ENCODE measurements at places on chromosomes 6 and 20.
A peak's percentile ranks its signal among the peaks of the same experiment; 100 is the strongest.

- DNase-seq = peak; percentile 25
Measured at GRCh38 chr6:91865889-91866288, 1279.0 kb upstream of the MAP3K7 start.

GRCh38 chr6:6560909-6561308, 27.6 kb upstream of the LY86 start:
- DNase-seq = peak; percentile 71

- DNase-seq = no peak
Measured at GRCh38 chr6:38749473-38749872, 34.4 kb downstream of the DNAH8 start.

GRCh38 chr6:31737991-31738979, 1.5 kb upstream of the MSH5 start:
- DNase-seq = peak; percentile 97

DNA sequence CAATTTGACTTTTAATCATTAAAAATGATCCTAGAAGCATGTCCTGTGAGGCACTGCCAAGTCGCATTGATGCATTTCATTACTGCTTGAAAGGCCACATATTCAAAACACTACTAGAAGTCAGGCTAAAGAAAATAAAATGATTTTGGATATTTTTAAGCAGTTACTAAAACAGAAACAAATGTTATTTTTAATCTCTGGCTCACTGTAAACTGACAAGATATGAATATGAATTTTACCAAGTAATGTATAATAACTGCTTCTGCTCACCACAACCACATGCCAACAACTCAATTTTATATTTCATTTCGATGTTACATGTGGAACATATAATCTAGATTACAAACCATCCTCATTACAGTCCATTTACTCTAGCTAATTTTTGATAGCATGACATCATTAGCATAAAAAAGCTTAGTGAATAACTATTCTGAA, 90.6 kb downstream of the ATXN1 start:
- no peak for DNase-seq

DNA sequence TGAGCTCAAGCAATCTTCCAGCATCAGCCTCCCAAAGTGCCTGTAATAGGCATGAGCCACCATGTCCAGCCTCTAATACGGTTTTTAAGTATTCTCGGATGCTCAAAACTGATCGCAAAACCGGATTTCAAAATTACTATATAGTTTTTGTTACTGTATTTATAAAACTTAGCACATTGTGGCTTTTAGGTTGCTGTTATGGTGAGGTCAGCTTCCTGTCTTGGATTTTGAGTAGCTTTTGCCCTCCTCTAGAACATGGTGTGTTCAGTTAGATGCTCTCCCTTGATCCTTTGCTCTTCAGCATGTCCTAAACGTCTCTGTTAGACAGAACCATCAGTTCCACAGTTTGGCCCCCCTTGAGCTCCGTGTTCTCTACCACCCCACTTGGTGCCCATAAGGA, 96.2 kb downstream of the RPP40 start:
- DNase-seq = no peak

GRCh38 chr6:80605165-80605989, 498.9 kb downstream of the BCKDHB start:
- DNase-seq = peak; percentile 79

- no peak for DNase-seq
Measured at GRCh38 chr20:14497004-14497403, 159.6 kb upstream of the FLRT3 start.

GRCh38 chr6:113291751-113292445, 565.2 kb upstream of the MARCKS start:
- no peak for DNase-seq

DNA sequence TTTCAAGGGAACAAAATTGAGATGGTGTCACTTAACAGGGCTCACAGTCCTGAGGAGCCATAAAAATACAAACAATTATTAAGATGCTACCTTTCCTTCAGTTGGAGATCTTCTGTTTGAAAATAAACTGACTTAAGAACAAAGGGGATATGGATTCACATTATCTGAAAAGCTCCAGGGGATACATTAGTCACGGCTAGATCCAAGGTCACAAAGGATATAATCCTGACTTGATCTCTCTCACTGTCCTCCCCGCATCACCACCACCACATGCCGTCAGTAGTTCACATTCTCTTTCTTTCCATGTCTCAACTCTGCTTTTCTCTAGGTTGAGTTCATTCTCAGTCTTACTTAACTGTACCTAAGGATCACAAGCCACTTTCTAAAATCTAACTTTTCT, 530.4 kb upstream of the MARCKS start:
- no peak for DNase-seq

DNA sequence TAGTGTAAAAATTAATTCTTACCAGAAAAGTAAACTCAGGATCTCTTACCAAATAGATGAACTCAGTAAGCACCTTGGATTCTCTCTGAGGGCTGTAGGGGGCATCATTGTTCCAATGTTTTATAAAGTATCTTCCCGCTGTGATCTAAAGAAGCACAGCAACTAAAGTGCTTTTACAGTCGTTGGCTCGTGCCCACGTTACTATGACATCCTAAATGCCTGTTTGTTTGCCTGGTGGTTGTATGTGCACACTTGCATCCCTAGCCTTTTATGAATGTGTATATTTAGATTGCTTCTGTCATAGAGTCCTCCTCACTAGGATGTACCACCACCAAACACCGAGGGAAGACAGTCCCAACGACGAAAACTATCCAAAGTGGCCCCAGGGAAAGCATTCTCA, 34.5 kb downstream of the SLX4IP start:
- peak; percentile 85 for DNase-seq

DNA sequence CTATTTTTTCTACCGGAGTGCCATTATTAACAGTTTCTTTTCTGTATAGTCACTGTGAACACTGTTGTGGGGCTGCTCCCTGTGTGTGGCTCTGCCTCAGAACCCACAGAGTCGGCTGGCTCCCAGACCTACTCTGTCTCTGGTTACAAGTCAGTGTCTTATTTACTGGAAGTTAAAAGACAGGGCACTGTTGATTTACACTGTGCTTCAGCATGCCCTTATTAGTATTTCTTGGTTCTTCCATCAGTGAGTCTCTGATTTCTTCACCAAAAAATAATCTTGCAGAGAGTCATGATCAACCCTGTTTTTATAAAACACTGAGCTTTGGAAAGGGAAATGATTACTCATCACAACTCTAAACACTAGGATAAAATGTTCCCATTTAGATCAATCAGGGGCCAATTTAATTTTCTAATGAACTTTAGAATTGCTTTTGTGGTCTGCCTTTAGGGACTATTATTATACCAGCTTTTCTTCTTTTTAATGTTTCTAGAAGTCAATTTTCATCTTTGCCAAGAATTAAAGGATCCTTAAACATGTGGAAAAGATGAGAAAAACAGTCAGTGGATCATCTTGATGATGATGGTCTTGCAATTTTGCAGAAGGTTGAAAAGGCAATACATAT, 92.6 kb downstream of the UTRN start:
- no peak for DNase-seq

DNA sequence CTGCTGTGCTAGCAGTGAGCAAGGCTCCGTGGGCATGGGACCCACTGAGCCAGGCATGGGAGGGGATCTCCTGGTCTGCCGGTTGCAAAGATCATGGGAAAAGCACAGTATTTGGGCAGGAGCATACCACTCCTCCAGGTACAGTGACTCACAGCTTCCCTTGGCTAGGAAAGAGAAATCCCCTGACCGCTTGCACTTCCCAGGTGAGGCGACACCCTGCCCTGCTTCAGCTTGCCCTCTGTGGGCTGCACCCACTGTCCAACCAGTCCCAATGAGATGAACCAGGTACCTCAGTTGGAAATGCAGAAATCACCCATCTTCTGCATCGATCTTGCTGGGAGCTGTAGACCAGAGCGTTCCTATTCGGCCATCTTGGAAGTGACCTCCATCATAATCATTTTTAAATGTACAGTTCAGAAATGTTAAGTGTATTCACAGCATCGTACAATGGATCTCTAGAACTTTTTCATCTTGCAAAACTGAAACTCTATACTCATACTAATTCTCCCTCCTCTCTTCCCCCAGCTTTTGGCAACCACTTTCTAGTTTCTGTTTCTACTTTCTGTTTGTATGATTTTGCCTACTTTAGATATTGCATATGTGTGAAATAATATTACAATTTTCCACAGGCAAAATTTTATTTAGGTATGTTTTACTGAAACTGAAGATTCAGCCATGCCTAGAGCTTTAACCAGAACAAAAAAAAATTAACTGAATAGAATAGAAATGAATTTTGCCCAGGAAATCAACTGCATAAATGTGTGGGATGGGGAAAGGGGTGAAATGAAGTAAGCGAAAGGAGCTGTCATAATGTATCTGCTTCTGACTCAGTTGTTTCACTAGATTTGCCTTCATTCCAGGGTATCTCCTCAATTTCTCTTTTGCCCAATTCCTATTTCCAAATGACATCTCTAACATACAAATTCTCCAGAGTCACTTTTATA, 100.0 kb downstream of the RWDD2A start:
- DNase-seq = no peak

DNA sequence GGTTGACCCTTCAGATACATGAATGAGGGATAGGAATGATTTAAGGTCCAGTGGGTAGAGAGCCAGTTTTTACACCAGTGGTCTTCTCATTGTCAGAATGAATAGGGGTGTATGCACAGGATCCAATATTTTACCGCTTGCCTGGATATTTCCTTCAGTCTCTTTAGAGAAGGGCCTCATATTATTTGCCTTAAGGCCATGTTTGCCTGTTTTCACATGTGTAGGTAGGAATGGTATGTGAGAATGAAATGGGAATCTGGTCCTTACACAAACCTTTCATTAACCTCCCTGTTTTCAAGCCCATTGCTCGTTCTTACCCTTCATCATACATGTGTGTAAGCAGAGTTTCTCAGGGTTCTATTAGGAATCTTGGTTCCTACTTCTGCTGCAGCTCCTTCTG, 62.4 kb downstream of the LIN28B start:
- DNase-seq = no peak

DNA sequence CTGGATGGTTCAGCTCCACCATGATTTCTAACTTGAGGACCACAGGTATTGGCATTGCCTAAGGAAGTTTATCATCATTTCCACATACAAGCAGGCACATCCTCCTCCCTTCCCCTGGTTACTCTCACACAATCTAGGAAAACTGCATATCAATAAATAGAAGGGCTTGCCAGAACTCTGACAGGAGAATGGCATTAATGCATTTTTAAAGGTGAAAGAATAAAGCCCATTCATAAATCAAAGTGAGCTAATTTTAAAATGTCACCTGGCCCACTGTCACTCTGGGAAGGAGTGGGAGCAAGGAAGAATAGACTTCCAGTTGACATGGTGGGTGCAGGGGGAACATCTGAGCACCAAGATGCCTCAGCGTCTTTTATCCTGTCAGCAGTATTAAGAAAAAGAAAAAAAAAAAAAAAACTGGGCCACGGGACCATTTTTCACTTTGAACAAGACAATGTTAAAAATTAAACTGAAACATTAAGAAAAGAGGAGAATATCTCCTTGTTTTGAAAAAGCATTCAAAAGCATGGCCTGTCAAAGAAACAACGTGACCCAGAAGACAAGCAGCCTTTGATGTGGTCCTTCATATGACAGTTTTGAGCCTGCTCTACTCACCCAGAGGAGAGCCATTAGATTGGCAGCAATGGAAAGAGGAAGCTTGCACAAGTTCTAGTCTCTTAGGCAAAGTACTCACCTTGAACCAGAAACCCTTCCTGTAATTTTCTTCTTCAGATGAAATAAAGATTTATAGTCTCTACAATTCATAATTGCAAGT, 39.3 kb upstream of the SMLR1 start:
- peak; percentile 67 for DNase-seq

GRCh38 chr6:2439632-2440031, 194.2 kb upstream of the GMDS start:
- no peak for DNase-seq

GRCh38 chr6:96015518-96016333, at the start of gene FUT9:
FUT9 (plus strand) TSS chr6:96015974; CDS start chr6:96203156, 187,182 bp downstream.
- DNase-seq = no peak

DNA sequence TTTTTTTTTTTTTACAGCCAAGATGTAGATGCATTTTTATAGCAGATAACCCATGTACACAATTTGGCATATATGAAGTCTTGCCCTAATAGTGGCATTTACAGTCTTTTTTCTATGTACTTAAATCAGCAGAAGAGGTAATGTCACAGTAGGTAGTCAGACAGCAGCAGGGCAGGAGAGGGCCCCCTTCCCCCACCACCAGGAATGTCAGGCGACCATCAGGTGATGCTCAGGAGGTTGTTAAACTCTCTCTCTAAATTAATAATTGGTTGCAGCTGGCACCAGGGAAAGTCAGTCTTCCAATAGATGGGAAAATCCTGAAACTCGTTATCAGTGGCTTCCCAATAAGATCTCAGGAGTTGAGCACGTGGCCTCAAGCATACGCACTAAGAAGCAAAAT, 188.0 kb upstream of the ADGRB3 start:
- no peak for DNase-seq

DNA sequence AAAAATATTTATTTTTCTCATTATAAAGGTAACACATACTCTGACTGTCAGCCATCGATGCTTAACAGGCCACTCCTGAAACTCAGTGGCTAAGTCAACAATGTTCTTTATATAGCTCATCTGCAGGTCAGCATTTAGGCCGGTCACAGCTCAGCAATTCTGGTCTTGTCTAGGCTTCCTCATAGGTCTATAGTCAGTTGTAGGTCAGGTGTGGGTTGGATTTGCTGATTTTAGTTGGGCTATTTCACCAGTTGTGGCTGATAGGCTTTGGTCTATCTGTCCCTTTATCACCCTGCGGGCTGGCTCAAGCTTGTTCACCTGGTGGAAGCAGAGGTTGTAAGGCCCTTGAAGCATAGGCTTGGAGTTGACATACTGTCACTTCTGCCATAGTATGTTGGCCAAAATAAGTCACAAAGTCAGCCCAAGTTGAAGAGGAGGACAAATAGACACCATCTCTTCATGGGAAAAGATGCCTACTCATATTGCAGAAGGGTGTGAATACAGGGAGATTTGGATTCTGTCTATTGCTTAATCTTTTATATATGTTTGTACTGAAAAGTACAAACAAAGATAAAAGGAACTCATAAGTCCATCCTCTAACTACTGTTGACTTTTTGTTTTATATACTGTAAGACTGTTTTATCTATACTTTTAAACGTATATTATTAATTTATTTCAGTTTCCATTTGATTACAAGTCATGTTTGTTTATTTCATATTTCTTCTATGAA, 75.0 kb downstream of the BCKDHB start:
- no peak for DNase-seq

GRCh38 chr20:37850724-37851355, 52.1 kb upstream of the VSTM2L start:
- peak; percentile 69 for DNase-seq

- DNase-seq = no peak
Measured at GRCh38 chr6:157895585-157895984, 72.5 kb downstream of the SNX9 start.

DNA sequence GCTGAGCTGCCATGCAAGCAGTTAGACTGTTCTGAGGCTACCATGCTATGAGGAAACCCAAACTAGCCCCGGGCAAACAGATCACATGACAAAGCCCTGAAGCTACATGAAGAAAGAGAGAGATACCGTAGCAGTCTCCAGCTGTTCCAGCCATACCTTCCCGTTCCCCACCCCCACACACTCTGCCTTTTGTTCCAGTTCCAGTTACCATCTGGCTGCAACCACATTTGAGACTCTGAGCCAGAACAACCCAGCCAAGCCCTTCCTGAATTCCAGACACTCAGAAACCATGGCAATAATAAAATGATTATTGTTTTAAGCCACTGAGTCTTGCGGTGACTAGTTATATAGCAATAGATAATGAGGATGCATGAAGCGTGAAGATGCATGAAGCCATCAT, 28.3 kb downstream of the RIN2 start:
- no peak for DNase-seq

- DNase-seq = peak; percentile 96
Measured at GRCh38 chr6:132673376-132674094, 14.6 kb upstream of the TAAR1 start.
